ENCODE measurements at places on chromosomes 16 and 17.

GRCh38 chr17:5437721-5438317 is 1.1 kb downstream of the C1QBP start:
- peak; percentile 83 for DNase-seq

- DNase-seq = no peak
These were observed 4.7 kb upstream of the CUEDC1 start for GRCh38 chr17:57959929-57960328.

- no peak for DNase-seq
These were observed 36.3 kb downstream of the OR1D5 start for GRCh38 chr17:3026856-3027751.

DNA sequence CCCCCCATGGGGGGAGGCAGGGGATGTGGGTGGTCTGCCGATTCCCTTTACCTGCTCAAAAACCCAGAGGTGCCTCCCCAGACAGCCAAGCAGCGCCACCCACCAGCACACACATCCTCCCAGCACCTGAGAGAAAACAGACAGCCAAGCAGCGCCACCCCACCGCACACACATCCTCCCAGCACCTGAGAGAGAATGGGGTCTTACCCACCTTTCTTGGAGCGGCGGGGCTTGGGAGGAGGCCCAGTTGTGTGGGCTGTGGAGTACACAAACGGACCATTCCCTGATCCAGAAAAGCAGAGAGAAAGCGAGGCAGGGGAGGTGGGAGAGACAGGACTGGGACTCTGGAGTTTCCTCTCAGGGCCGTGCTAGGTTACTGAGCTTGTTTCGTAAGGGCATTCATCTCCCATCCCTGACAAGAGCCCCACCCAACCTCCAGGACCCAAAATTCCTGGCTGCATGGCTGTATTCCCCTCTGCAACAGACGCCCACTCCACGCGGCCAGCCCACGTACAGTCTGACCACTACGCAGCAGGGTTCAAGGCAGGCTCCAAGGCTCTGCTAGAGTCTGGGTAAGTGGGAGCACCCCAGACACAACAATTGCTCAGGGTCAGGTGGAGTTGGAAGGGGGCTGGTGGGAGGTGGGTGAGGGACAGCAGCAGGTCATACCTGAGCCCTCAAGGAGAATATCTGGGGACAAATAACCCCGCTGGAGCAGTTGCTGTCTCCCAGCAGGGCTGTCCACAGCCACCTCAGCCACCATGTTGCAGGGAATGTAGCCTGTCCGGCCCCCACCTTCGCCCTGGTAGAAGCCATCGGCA is 22.3 kb downstream of the TSPOAP1 start:
- DNase-seq = no peak

GRCh38 chr17:81542431-81543338 is 9.5 kb downstream of the FAAP100 start:
- DNase-seq = no peak

- no peak for DNase-seq
These were observed 121.1 kb upstream of the HSBP1 start for GRCh38 chr16:83686726-83687125.

DNA sequence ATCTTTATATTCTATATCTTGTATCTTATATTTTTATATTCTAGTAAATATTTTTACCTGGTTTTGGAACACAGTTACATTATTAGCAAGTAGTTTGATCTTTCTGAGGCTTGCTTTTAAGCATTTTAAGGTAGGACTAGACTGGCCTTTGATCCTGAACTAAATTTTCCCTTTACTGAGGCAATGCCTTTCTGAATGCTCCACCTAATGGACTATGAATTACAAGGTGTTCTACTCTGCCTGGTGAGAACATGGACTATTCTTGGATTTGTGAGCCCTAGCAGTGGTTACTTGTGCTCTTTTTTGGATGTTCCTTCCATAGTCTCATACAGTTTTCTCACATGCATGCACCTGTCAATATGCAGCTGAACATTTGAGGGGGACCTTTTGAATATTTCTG is 32.5 kb upstream of the SMIM36 start:
- DNase-seq = no peak

GRCh38 chr16:86050591-86051367 is 151.8 kb downstream of the IRF8 start:
- DNase-seq = no peak

DNA sequence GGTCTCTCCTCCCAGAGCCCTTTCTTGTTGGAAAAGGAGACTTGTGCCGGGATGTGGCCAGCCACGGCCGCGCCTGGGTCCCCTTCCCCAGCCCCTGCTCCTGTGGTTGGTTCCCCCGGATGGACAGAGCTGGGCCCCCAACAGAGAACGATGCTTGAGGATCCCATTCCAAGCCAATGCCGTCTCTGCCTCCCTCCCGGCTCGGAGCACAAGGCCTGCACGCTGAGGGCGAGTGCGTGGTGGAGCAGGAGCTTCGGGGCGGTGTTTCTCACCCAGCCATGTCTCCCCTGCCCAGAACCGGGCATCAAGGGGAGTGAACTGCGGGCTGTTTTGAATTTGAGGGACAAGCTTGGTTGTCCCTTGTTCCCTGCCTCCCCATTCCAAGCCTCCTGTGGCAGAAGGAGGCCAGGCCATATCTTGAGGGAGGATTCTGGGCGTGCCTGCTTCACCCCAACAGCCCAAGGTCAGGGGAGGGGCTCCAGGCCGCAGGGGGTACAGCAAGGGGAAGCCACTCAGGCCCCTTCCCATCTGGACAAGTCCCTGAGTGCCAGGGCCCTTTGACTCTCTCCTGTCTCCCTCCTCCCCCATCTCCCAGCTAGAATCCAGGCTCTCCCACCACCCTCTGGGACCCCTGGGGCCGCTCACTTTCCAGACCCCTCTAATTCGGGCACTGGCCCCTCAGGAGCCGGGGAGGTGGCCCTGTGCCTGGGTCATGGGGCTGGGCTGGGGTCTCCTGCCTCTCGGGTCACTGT is 43.6 kb downstream of the SOCS3 start:
- no peak for DNase-seq

DNA sequence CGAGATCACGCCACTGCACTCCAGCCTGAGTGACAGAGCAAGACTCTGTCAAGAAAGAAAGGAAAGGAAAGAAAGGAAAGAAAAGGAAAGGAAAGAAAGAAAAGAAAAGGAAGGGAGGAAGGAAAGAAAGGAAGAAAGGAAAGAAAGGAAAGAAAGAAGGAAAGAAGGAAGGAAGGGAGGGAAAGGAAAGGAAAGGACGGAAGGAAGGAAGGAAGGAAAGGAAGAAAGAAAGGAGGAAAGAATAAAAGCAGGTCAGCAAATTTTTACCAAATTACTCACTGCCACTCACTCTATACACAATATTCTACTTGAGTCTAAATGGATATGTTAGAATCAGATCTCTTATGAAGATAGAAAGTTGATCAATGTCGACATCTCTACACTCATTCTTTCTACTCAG is 49.8 kb downstream of the RND2 start:
- no peak for DNase-seq

GRCh38 chr16:13350000-13350399 is 448.6 kb downstream of the SHISA9 start:
- no peak for DNase-seq

DNA sequence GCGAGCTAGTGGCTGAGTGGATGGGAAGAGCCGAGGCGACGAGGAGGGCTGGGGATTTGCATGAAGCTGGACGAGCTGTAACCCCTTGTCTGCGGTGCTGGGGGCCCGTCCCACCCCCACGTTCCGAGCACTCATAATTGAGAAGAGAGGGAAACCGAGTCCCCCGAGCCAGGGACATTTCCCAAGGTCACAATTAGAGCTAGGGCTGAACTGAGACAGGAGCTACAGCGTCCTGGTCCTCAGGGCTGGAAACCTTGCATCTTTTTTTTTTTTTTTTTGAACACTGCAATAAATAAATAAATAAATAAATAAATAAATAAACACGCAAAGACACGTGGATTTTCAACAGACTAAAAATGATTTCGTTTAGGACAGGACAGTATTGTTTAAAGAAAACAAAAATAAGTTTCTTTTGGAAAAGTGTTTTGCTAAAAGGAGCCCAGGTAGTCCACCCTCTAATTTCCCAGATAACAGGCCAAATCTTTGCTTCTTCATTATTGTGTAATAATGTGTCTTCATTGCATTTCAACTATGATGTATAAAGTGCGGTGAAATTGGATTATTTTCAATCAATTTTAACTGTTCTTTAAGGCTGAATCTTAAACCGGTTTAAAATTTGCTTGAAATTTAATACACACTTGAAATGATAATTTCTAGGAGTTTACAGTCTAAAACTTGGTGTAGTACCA is 992 bp downstream of the GDPD1 start:
- DNase-seq = peak; percentile 7

- DNase-seq = no peak
These were observed 1.8 kb downstream of the MMP15 start for GRCh38 chr16:58027161-58027915.

- DNase-seq = peak; percentile 76
These were observed 68.8 kb upstream of the HSBP1 start for GRCh38 chr16:83738923-83739503.

- no peak for DNase-seq
These were observed 264.7 kb upstream of the TNRC6C start for GRCh38 chr17:77693776-77694175.

GRCh38 chr17:77503293-77503655 is 362.5 kb downstream of the SEC14L1 start:
- DNase-seq = no peak

- DNase-seq = no peak
These were observed 7.4 kb downstream of the ZNF594 start for GRCh38 chr17:5184288-5184687.

GRCh38 chr17:50020841-50021599 is 26.0 kb upstream of the DLX3 start:
- DNase-seq = no peak

GRCh38 chr16:53085931-53086421 is 31.2 kb downstream of the CHD9 start:
- no peak for DNase-seq

DNA sequence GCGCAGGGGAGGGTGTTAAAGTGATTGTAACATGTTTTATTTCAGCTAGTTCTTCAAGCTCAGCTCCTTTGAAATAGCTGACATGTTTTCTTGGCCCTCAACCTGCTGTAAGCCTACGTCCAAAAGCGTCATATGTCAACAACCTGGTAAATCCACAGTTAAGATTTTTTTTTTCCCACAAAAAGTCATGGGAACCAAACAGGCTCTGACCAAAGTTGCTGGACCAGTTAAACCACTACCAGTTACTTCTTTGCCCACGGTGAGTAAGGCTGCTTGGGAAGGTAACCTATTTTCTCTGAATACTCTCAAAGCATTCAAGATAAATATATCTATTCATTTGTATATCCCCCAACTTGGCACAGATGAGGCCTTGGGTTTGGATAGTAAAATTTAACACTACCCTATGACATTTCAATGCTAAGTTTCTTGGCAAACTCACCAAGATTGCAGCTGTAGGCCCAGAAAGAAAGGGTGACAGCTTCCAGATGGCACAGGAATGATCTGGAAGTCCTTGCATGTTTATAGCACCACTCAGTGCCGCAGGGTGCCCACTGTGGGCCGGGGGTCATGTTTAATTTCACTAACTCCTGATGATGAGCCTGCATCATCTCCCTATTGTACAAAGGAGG is 166.2 kb downstream of the XYLT1 start:
- DNase-seq = no peak

- peak; percentile 18 for DNase-seq
These were observed 656 bp upstream of the GEMIN4 start for GRCh38 chr17:752620-753219.

- DNase-seq = no peak
These were observed 12.4 kb upstream of the BAHCC1 start for GRCh38 chr17:81382851-81383250.

GRCh38 chr17:27635275-27635823 is 4.4 kb downstream of the LGALS9 start:
- no peak for DNase-seq

DNA sequence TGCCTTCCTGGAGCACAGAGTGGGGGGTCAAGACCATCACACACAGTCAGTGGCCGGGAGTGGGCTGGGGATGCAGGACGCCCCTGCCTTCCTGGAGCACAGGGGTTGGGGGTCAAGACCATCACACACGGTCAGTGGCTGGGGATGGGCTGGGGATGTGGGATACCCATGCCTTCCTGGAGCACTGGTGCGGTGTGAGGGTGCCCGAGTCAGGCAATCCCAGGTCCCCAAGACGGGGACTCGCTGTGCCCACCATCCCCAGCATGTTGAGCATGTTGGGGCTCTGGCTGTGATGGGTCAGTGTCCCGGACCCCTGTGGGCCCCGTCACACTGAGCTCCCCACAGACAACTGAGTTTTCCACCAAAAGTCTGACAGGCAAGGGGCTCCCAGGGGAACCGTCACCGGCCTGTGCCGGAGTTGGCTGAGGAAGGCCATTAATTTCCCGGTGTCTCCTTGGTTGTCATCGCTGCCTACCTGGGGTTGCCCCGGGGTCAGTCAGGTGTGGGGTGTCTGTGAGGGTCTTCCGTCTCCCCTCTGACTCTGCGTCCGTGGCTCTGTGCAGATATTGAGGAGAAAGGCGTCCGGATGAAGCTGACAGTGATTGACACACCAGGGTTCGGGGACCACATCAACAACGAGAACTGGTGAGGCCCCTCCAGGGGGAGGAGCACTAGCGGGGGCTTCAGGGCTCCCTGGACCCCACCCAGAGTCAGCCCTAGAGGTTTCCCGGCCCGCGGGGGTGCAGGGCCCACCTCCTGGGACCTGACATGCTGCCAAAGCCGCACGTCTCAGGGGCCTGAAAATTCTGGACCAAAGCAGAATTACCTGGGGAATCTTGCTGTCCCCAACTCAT is 347.1 kb downstream of the SEC14L1 start:
- no peak for DNase-seq

DNA sequence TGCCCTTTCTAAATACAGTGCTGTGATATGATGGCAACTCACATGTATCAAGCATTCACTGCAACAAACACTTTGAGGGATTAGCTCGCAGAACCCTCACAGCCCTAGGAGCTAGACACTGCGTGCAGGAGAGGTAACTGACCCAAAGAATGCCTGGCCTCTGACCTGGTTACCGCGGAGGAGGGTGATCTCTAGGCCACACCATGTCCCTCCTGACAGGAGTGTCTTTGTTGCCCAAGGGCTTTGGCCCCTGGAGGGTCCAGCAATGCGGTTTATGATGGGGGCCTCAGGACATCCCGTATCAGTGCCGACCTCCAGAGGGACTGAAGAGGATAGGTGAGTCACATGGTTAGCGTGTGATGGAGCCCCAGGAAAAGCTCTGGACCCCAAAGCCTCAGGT is 130.6 kb downstream of the MGAT5B start:
- no peak for DNase-seq

DNA sequence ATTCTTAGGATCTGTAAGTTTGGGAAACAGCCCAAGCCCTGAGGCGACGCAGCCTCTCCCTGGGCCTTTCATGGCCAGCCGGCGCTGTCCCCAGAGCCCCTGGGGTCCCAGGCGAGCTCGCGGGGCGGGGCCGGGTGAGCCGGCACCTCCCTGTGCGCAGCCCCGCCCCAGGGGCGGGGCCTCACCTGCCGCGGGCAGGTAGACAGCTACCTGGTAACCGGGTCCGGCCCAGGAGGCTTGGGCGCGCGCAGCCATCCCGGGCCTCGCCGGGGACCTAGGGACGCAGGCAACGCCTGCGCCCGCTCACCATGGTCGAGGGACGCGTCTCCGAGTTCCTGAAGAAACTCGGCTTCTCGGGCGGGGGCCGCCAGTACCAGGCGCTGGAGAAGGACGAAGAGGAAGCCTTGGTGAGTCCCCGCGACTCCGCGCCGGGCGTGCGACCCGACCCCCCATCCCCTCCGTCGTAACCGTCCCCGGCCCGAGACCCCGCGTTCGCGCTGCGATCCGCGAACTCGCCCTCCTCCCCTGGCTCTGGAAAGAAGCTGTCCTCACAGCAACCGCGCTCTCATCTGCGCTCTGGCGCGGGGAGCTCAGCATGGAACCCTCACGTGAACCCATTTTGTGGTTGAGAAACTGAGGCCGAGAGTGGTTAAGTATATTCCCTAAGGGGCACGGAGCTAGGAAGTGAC is at the start of gene ATP2C2:
Gene ATP2C2 (plus strand): TSS at position 231 of the 689 bp plus-strand sequence. CDS start 78 bp downstream, at position 309.
- no peak for DNase-seq

Data from M059J (cell line).